ENCODE measurements at places on chromosomes 12 and 14. TPM values are rescaled to one million over a fixed set of nuclear protein-coding genes. Genes with fewer than 3 reads are reported as not detected.

CLEC7A gene
- total RNA-seq, result not detected

ARHGAP9 gene
- total RNA-seq, result 128 TPM

CFAP54 gene
- total RNA-seq, result 0.38 TPM

SIRT4 gene
- 3.3 TPM for total RNA-seq

EIF2B1 gene
- 61.8 TPM for total RNA-seq

TMEM121 gene
- total RNA-seq, result 12.1 TPM

GRCh38 chr12:1532375-1533165, 61.8 kb downstream of the FBXL14 start:
- peaks cover 70% of the 10 kb centered on the region for H3K27me3 ChIP-seq
- peaks cover 32% of the 10 kb centered on the region for H3K4me1 ChIP-seq
- H3K4me3 ChIP-seq, result peak overlapping the region; percentile 62
- no peak overlapping the region for H3K27ac ChIP-seq
- H3K36me3 ChIP-seq, result no peaks in the 10 kb centered on the region
- no peak for DNase-seq

GRCh38 chr12:106300761-106301160, 1.8 kb upstream of the TCP11L2 start:
- H3K27ac ChIP-seq, result no peak overlapping the region
- H3K27me3 ChIP-seq, result no peaks in the 10 kb centered on the region
- peaks cover 45% of the 10 kb centered on the region for H3K4me1 ChIP-seq
- H3K4me3 ChIP-seq, result peak overlapping the region; percentile 5

GRCh38 chr12:110639336-110640141, 25.6 kb downstream of the TCTN1 start:
- no peak for DNase-seq
- H3K36me3 ChIP-seq, result peaks cover 2% of the 10 kb centered on the region
- no peak overlapping the region for H3K4me3 ChIP-seq
- H3K27me3 ChIP-seq, result no peaks in the 10 kb centered on the region
- H3K4me1 ChIP-seq, result peaks cover 52% of the 10 kb centered on the region
- no peak overlapping the region for H3K27ac ChIP-seq

DNA sequence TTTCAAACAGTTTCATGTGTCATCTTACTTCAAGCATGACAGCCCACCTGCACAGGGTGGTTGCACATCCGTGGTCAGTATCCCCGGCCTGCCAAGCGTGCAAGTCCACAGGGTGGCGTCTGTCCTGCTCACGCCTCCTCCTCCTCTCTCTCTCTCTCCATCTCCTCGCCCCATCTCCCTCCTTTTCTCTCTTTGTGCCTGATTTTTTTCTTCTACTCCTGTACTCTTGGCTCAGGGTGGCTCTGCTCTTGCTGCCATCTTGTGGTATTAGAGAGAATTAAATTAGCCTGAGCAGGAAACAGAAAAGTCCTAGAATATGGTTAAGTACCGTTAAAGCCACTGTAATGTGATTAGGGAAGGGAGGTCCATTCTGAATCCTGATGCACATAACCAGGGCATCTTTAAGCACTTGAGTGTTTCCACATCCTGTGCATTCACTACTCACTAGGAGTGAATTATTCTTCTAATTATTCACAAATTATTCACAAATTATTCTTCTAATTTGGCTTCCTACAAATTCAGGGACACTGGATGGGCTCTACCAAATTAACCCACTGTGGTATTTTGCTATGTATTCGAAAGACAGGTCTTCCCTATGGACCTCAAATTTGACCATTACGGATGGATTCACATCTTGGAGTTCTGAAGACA, 25.5 kb upstream of the DTX1 start:
- H3K27ac ChIP-seq, result no peak overlapping the region
- no peak overlapping the region for H3K4me3 ChIP-seq
- DNase-seq, result peak; percentile 4
- H3K36me3 ChIP-seq, result no peaks in the 10 kb centered on the region

- no peak for DNase-seq
- no peaks in the 10 kb centered on the region for H3K36me3 ChIP-seq
- H3K4me1 ChIP-seq, result peaks cover 15% of the 10 kb centered on the region
- H3K4me3 ChIP-seq, result no peak overlapping the region
- peaks cover 6% of the 10 kb centered on the region for H3K27me3 ChIP-seq
These were observed 51.9 kb upstream of the LRRK2 start for GRCh38 chr12:40172879-40173278.

GRCh38 chr12:96236221-96236822, 42.1 kb downstream of the ELK3 start:
- DNase-seq, result peak; percentile 17
- no peaks in the 10 kb centered on the region for H3K27me3 ChIP-seq
- H3K4me1 ChIP-seq, result peaks cover 42% of the 10 kb centered on the region
- H3K36me3 ChIP-seq, result peaks cover 21% of the 10 kb centered on the region

DNA sequence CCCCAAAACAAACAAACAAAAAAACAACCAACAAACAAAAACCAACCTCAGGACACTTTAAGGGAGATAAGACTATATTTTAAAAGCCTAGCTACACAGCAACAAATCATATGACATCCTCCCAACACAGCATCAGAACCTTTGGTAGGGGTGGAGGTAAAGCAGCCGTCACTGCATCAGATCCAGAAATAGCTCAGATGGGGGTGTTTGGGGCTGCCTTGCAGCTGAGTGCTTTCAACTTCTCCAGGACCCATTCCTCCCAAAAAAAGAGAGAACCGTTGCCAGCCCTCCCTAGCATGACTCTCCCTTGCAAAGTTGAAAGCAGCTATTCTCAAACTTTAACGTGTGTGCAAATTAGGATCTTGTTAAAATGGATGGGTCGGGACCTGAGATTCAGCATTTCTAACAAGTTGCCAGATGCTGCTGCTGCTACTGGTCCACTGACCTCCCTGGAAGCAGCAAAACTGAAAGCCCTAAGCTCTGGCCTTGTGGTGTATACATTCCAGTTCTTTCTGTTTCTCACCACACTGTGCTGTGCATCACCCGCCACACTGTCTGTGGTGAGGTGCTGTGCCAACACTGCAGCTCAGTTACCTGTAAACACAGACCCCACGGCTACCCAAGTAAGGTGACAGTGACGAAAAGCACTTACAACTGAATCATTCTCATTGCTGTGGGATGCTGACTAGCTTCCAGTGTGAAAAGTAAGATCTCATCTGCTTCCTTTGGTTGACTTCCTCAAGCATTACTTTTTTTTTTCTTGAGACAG, 54.0 kb downstream of the SLC38A1 start:
- peak overlapping the region; percentile 99 for H3K27ac ChIP-seq
- peak overlapping the region; percentile 68 for H3K4me3 ChIP-seq
- peak; percentile 94 for DNase-seq
- peaks cover 95% of the 10 kb centered on the region for H3K4me1 ChIP-seq
- H3K36me3 ChIP-seq, result peaks cover 84% of the 10 kb centered on the region
- no peaks in the 10 kb centered on the region for H3K27me3 ChIP-seq

DNA sequence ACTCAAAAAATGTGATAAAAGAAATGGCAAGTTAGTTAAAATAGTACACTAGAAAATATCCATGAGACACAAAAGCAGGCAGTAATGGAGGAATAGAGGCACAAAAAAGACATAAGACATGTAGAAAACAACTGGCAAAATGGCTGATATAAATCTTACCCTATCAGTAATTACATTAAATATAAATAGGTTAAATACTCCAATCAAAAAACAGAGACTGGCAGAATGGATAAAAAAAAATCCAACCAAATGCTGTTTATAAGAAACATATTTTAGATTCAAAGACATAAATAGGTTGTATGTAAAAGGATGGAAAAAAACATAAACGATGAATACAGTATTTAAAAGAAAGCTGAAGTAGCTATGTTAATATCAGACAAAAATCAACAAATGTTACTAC, 15.3 kb upstream of the BATF start:
- H3K36me3 ChIP-seq, result peaks cover 4% of the 10 kb centered on the region
- H3K4me1 ChIP-seq, result peaks cover 24% of the 10 kb centered on the region
- DNase-seq, result no peak
- H3K27ac ChIP-seq, result no peak overlapping the region
- H3K27me3 ChIP-seq, result no peaks in the 10 kb centered on the region

DNA sequence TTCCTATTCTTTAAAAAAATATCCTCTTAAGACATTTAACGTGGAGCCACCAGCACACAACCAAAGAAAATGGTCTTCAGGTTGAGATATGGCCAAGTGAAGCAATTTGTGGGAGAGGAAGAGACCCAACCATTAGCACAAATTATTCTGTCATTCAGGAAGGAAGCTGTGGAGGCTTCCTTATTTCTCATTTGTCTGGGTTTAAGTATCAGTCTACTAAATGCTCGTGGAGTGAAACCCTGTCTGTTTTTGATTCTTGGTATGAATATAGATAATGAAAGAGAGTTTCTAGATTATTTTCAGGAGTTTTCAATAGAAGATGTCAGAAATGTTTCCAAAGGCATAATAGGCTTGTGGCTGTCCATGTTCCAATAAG, 125.1 kb downstream of the GPR65 start:
- H3K36me3 ChIP-seq, result peaks cover 3% of the 10 kb centered on the region
- H3K4me1 ChIP-seq, result peaks cover 19% of the 10 kb centered on the region
- DNase-seq, result no peak
- no peak overlapping the region for H3K27ac ChIP-seq
- H3K4me3 ChIP-seq, result peak overlapping the region; percentile 18

DNA sequence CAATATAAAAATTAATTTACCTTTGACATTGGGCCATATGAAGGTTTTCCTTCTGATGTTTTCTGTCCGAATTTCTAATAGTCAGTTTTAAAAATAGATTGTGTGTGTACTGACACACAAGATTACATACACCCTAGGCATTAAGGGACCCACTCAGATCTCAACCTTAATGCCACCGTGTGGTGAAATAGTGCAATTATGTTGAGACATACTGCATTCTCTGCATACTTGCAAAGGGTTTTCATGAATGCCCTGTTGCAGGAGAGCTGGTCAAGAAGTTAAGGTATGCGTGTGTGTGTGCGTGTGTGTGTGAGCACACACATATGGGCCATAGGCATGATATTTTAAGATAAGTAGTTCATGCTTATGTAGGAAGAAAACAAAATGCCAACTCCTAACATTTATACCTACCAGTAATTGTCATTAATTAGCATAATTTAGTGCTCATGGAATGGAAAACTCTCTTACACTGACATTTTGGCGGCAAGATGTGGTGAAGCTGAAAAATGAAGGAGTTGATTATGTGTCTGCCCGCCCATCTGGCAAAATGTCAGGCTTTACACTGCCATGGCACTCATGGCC, 58.8 kb downstream of the PIK3C2G start:
- no peak overlapping the region for H3K27ac ChIP-seq
- no peaks in the 10 kb centered on the region for H3K27me3 ChIP-seq
- no peaks in the 10 kb centered on the region for H3K4me1 ChIP-seq

- H3K27me3 ChIP-seq, result no peaks in the 10 kb centered on the region
- H3K4me1 ChIP-seq, result peaks cover 68% of the 10 kb centered on the region
- no peak overlapping the region for H3K27ac ChIP-seq
- DNase-seq, result no peak
- H3K36me3 ChIP-seq, result no peaks in the 10 kb centered on the region
- H3K4me3 ChIP-seq, result no peak overlapping the region
These were observed 28.0 kb downstream of the PXN start for GRCh38 chr12:120237360-120238171.

DNA sequence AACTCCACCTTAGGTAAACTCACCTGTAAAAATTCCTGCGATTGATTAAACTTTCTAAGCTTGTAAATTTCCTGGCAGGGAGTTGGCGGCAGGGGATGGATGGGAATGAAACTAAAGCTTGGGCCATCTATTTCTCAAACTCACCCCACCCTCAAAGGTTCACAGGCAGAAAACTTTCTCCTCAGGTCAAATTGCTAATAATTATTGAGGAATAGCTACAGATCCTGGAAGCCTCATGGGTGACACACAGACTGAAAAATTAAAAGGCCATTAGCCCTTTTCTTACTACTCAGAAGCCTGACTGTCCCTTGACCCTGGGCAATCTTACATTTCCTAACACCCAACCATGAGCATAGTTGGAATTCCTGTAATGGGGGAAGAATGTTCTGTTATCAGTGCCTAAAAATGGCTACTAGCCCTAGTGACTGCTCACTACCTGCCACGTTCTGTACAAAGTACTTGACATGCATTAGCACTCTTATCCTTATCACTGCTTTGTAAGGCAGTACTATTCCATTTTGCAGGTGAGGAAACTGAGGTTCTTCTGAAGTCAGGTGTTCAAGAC, 12.4 kb upstream of the SYNDIG1L start:
- DNase-seq, result no peak
- H3K4me3 ChIP-seq, result no peak overlapping the region
- H3K27me3 ChIP-seq, result peaks cover 20% of the 10 kb centered on the region

DNA sequence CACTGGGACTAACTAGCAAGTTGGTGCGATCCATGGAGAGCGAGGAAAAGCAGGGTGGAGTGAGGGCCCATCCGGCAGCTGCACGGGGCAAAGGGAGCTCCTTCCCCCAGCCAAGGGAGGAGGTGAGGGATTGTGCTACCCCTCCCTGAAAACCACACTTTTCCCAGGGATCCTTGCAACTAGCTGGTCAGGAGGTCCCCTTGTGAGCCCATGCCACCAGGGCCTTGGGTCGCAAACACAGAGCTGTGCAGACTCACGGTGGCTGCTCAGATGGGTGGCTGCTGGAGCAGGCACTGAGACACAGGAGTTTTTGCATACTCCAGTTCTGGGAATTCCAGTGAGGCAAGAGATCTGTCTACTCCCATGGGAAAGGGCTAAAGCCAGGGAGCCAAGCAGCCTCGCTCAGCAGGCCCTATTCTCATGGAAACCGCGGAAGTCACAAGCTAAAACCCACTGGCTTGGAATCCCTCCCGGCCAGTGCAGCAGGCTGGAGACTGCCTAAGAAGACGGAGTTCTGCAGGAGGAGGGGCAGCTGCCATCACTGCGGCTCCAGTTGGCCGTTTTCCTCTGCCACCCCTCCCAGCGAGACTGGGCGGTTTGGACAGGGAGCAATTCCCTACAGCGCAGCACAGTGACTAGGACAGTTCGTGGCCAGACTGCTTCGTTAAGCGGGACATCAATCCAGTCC, 10.9 kb upstream of the ZNF705A start:
- H3K27me3 ChIP-seq, result peaks cover 4% of the 10 kb centered on the region
- no peak for DNase-seq
- no peak overlapping the region for H3K4me3 ChIP-seq

DNA sequence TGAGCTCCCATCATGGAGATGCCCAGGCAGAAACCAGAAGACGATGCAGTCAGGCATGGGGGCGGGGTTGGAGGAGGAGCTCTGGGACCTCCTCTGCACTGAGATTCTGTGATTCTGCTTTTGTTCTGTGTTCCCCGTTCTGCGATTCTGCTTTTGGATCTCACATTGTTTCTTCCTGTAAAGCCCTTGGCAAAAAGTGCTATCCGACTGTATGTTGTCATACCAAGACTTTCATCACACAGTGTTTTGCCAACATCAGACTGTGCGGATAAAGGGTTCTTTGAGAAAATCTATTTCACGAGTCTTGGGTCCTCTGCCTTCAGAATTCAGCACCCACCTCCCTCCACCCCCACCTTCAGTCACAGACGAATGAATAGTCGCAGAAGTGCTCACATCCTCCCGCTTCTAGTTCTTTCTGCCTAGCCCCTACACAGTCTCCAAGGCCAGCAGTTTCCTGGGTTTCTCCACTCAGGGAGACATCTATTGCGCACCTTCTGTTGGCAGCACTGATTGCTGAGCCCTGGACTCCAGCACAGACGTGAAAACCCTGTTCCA, 24.7 kb upstream of the PWP1 start:
- H3K4me3 ChIP-seq, result no peak overlapping the region
- H3K4me1 ChIP-seq, result peaks cover 3% of the 10 kb centered on the region
- DNase-seq, result no peak
- no peak overlapping the region for H3K27ac ChIP-seq
- peaks cover 6% of the 10 kb centered on the region for H3K36me3 ChIP-seq
- H3K27me3 ChIP-seq, result no peaks in the 10 kb centered on the region

- no peaks in the 10 kb centered on the region for H3K27me3 ChIP-seq
- no peak for DNase-seq
- H3K4me3 ChIP-seq, result no peak overlapping the region
- no peaks in the 10 kb centered on the region for H3K4me1 ChIP-seq
- H3K36me3 ChIP-seq, result no peaks in the 10 kb centered on the region
These were observed 404.7 kb downstream of the APAF1 start for GRCh38 chr12:99049774-99050173.
